Left lung (tissue), 14 donors: ENCODE measurements at places on chromosomes 3 and 15. TPM values are rescaled to one million over a fixed set of nuclear protein-coding genes. Genes with fewer than 3 reads are reported as not detected.

DNA sequence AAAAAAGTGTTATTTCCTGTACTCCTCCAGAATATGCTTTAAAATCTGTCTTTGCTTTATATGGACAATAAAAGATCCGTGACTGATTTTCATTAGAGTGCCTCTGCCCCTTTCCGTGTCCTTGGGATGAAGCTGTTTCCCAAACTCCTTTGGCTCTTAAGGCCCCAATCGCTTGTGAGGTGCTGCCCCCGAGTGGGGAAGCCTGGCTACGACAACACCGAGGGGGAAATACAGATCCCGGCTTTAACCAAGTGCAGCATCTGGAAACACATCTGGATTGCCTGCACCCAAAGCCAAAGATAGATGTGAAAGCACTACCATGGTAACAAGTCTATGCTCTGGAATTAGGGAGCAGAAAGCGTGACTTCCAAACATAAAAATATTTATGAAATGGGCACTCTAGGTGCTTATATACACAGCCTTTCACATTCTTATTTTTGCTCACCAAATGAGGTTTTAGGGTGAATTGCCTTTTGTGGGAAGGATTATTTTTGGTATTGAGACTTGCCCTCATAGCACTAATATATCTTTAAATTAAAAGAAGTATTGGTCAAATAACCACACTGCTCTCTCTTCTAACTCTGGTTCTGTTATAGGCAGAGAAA is 40.6 kb upstream of the ADCY5 start:
- H3K36me3 ChIP-seq: no peaks in the 10 kb centered on the region
- DNase-seq: peak; percentile 49

DNA sequence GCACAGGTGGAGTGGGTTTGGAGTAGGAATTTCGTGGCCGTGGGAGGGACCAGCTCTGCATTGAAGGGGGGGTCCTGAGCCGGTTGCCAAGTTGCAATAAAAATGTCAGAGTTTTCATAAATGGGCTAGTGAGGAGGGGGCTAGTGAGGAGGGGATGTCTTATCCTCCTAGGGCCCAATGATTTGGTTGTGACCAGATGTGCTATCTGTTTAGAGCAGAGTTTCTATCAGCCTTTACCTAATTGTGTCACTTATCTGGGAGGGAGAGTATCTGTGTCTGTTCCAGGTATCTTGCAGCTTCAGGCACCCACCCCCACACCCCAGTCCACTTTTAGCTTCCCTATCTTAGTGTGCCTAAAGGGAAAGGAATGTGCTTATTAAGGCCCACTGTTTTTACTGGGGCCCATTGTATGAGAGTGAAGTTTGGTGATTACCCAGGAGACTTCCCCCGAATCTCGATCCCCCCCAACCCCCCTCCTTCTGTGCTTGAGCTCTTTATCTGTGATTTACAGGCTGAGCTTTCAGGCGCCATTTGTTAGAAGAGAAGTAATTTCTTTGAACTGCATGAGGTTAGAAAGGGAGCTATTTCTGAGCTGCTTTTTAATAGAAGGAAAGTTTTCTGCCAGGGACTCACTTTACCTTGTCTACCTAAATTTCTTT is 42.6 kb downstream of the PPCDC start:
- no peak overlapping the region for H3K4me3 ChIP-seq
- no peak overlapping the region for H3K27ac ChIP-seq
- no peaks in the 10 kb centered on the region for H3K36me3 ChIP-seq
- no peaks in the 10 kb centered on the region for H3K4me1 ChIP-seq
- DNase-seq: no peak
- no peaks in the 10 kb centered on the region for H3K27me3 ChIP-seq

GRCh38 chr15:51830276-51830806 is 888 bp downstream of the TMOD3 start:
- H3K27me3 ChIP-seq: no peaks in the 10 kb centered on the region
- peak; percentile 93 for DNase-seq
- H3K27ac ChIP-seq: peak overlapping the region; percentile 95
- H3K4me1 ChIP-seq: peaks cover 43% of the 10 kb centered on the region
- H3K4me3 ChIP-seq: peak overlapping the region; percentile 94

- H3K27ac ChIP-seq: no peak overlapping the region
- no peaks in the 10 kb centered on the region for H3K4me1 ChIP-seq
These were observed 421.3 kb downstream of the PYDC2 start for GRCh38 chr3:191882289-191882688.

- H3K27ac ChIP-seq: no peak overlapping the region
- no peaks in the 10 kb centered on the region for H3K36me3 ChIP-seq
- H3K27me3 ChIP-seq: no peaks in the 10 kb centered on the region
- no peaks in the 10 kb centered on the region for H3K4me1 ChIP-seq
- DNase-seq: no peak
These were observed 24.0 kb downstream of the ABI3BP start for GRCh38 chr3:100968932-100969906.

GRCh38 chr3:15633159-15633558 is 31.6 kb downstream of the BTD start:
- H3K27ac ChIP-seq: no peak overlapping the region
- DNase-seq: no peak
- H3K4me1 ChIP-seq: peaks cover 43% of the 10 kb centered on the region
- H3K27me3 ChIP-seq: no peaks in the 10 kb centered on the region

- H3K4me1 ChIP-seq: no peaks in the 10 kb centered on the region
- no peak overlapping the region for H3K4me3 ChIP-seq
- no peaks in the 10 kb centered on the region for H3K36me3 ChIP-seq
- H3K27me3 ChIP-seq: no peaks in the 10 kb centered on the region
- no peak overlapping the region for H3K27ac ChIP-seq
These were observed 54.7 kb downstream of the ISL2 start for GRCh38 chr15:76391309-76391708.

GRCh38 chr15:77034695-77035489 is 36.0 kb downstream of the TSPAN3 start:
- no peak overlapping the region for H3K4me3 ChIP-seq
- DNase-seq: no peak
- H3K4me1 ChIP-seq: no peaks in the 10 kb centered on the region
- H3K27me3 ChIP-seq: peaks cover 16% of the 10 kb centered on the region

DNA sequence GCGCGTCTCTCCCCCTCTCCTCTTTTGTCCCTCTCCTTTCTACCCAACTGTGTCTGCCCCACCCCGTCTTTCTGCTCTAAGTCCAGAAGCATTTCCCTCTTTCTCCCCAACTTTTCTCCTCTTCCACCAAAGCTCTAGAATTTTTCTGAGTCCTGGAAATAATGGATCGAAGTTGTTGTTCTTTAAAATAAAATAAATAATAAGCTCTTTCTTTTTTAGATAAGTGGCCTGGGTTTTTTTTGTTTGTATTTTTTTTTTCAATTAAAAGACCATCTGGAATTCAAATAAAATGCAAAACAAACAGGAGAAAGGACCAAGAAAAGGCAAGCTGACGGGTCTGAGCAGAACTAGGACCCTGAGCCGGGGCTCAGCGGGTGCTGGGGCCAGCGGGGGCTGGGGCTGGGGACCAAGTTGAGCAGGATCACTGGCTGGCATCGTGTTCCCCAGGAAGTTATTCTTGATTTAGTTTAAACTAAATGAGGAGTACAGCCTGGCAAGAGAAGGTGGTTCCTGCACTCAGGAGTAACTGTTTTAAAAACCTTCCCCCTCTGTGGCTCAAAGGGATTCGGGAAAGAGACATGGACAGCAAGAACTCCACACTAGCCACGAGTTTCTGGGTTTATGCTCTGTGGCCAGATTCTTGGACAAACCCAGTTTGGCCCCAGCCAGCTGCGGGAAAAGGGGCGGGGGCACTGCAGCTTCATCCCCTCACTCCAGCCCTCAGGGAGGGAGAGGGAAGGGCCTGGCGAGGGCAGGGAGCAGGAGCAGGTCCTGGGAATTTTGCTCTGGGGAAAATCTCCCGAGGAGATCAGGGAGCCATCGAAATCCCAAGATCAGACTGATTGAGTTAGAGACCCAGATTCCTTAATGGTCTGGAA is 8.4 kb downstream of the GATA2 start:
- H3K36me3 ChIP-seq: no peaks in the 10 kb centered on the region
- H3K4me3 ChIP-seq: peak overlapping the region; percentile 9
- peaks cover 100% of the 10 kb centered on the region for H3K27me3 ChIP-seq

- no peaks in the 10 kb centered on the region for H3K36me3 ChIP-seq
- no peak overlapping the region for H3K27ac ChIP-seq
- DNase-seq: no peak
- no peak overlapping the region for H3K4me3 ChIP-seq
- no peaks in the 10 kb centered on the region for H3K4me1 ChIP-seq
- H3K27me3 ChIP-seq: no peaks in the 10 kb centered on the region
These were observed 24.9 kb downstream of the ZMAT3 start for GRCh38 chr3:179046497-179047353.

GRCh38 chr3:64029287-64029686 is 6.0 kb upstream of the PSMD6 start:
- H3K27me3 ChIP-seq: peaks cover 8% of the 10 kb centered on the region
- H3K4me1 ChIP-seq: peaks cover 8% of the 10 kb centered on the region
- DNase-seq: no peak
- H3K4me3 ChIP-seq: no peak overlapping the region

GRCh38 chr3:115232167-115232566 is 85.1 kb upstream of the ZBTB20 start:
- H3K4me1 ChIP-seq: no peaks in the 10 kb centered on the region
- H3K4me3 ChIP-seq: no peak overlapping the region
- DNase-seq: no peak
- no peaks in the 10 kb centered on the region for H3K36me3 ChIP-seq
- H3K27ac ChIP-seq: no peak overlapping the region

DNA sequence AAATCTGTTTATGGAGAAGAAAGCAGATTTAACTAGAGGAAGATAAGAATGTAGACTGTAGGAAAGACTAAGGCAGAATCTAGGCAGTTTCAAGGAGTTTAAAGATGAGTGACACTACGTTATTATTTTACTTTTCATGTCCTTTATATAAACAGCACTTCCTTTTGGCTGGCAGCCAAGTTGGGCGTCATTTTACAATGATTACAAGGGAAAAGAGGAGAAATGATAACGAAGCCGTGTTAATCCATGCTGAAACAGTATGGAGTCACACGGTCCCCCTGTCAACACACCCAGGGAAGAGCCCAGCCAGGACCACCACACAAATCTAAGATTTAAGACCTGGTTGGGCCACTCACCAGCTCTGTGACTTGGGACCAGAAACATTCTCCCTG is 83.7 kb upstream of the NEO1 start:
- DNase-seq: no peak
- no peaks in the 10 kb centered on the region for H3K36me3 ChIP-seq
- no peaks in the 10 kb centered on the region for H3K4me1 ChIP-seq
- no peak overlapping the region for H3K27ac ChIP-seq

DNA sequence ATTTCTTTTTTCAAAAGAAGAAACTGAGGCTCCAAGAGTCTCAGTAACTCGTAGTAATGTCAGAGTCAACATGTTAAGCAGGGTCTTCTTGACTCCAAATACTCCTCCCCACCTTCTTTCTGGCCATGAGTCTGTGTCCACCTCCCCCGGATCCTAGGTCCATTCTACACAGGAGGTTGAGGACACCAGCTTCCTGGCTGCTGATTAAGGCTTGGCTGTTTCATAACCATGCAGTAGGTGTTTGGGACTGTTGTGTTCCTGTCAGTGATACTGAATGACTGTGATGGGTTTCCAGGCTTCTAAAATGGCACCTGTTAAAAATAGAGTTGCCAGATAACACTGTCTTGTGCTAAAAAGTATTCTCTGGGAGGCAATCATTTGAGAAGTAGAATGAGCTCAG is 130.8 kb upstream of the IL12A start:
- no peaks in the 10 kb centered on the region for H3K36me3 ChIP-seq
- no peaks in the 10 kb centered on the region for H3K27me3 ChIP-seq
- no peak overlapping the region for H3K27ac ChIP-seq

DNA sequence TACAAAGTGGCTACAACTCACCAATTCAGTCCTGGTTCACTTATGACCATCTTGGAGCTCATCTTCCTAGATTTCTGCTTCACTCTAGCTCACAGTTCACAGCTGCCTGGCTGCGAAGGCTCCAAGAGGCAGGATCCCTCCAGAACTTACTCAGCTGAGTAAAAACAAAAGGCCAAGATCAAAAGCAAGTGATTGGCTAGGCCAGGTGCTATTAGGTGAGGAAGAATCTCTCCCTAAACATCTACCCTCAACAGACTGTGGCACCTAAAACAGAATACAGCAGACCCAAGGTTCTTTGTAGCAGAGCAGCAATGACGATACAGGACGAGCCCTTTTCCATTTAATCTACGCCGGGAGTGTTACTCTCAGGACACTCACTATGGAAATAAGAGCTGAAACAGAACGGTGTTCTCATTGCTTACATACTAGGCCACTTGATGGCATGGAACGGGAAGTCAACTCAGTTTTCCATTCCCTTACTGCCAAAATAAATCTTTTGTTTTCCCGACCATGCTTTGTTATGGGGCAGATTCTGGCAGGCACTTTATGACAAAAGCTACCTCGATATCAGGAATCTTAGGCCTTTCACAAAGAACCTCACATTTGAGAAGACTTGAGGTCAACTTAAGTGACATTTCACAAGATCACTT is 901 bp downstream of the ICE2 start:
- DNase-seq: peak; percentile 46
- H3K36me3 ChIP-seq: peaks cover 21% of the 10 kb centered on the region
- peak overlapping the region; percentile 88 for H3K4me3 ChIP-seq

DNA sequence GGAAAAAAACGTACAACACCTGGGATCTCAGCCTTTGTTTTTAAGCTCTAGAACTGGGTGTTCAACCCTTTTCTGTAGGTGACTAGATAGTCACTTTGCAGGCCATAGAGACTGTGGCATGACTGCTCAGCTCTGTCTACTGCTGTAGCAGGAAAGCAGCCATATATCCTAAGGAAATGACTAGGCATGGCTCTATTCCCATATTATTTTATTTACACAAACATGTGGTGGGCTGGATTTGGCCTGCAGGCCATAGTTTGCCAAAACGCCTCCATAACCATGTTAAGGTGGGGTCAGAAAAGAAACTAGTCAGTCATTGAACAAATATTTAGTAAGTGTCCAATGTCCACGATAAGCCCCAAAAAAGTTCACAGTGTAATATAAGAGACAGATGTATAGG is 452.5 kb downstream of the MCTP2 start:
- no peak overlapping the region for H3K27ac ChIP-seq
- H3K27me3 ChIP-seq: no peaks in the 10 kb centered on the region
- H3K36me3 ChIP-seq: no peaks in the 10 kb centered on the region
- H3K4me1 ChIP-seq: no peaks in the 10 kb centered on the region
- no peak for DNase-seq

The GOLGA8T gene
- total RNA-seq: 0.29 TPM

The LRRC15 gene
- total RNA-seq: 0.42 TPM

The GP5 gene
- total RNA-seq: 0.16 TPM

The CILP gene
- 1.4 TPM for total RNA-seq

The MELTF gene
- total RNA-seq: 5.2 TPM
